Activated CD4-positive, CD25-positive, alpha-beta regulatory T cell treated with anti-CD3 and anti-CD28 coated beads, Interleukin-2, amount 50 U/mL, for 16 hours (primary cell): ENCODE measurements at places on chromosomes 16 and 17.

GRCh38 chr17:77054936-77055335, 85.8 kb upstream of the SEC14L1 start:
- DNase-seq: no peak

DNA sequence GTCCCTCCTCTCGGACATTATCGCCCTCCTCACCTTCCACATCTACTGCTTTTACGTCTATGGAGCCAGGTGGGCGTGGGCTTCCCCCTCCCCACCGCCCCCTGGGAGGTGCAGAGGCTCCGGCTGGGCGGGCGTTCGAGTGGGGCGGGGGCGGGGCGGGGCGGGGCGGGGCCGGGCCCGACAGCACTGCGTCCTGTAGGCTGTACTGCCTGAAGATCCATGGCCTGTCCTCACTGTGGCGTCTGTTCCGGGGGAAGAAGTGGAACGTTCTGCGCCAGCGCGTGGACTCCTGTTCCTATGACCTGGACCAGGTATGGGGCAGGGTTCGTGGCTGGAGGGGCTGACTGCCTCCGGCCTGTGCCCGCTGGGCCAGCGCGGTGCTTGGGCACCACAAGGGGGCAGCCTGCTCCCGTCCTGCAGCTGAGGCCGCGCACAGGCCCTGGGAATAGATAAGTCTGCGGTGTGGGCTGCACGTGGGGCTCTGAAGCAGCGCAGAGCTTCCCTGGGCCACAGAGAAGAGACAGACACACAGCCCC, 9.2 kb downstream of the PIGQ start:
- no peak for DNase-seq

GRCh38 chr16:24988593-24989338, 26.4 kb downstream of the ARHGAP17 start:
- DNase-seq: no peak

DNA sequence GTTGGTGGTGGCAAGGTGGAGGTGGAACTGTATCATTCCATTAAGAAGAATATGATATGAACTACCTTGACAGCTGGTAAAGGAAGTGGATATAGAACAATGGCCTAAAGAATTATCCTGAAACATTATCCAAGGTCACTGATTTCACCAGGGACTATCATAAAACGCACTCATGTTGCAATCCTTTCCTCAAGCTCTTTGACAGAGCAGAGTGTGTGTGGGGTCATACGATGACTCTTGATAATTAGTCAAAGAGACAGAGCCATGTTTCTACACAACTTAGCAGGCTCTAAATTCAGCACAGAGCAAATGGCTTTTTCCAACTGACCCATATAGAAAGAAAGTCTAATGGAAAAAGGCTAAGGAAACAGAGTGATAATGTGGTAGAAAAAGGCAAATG, 126.4 kb upstream of the ANKFN1 start:
- no peak for DNase-seq

GRCh38 chr16:55116165-55116920, 185.7 kb downstream of the IRX5 start:
- DNase-seq: no peak

GRCh38 chr17:27975146-27976011, 67.1 kb upstream of the NLK start:
- no peak for DNase-seq

DNA sequence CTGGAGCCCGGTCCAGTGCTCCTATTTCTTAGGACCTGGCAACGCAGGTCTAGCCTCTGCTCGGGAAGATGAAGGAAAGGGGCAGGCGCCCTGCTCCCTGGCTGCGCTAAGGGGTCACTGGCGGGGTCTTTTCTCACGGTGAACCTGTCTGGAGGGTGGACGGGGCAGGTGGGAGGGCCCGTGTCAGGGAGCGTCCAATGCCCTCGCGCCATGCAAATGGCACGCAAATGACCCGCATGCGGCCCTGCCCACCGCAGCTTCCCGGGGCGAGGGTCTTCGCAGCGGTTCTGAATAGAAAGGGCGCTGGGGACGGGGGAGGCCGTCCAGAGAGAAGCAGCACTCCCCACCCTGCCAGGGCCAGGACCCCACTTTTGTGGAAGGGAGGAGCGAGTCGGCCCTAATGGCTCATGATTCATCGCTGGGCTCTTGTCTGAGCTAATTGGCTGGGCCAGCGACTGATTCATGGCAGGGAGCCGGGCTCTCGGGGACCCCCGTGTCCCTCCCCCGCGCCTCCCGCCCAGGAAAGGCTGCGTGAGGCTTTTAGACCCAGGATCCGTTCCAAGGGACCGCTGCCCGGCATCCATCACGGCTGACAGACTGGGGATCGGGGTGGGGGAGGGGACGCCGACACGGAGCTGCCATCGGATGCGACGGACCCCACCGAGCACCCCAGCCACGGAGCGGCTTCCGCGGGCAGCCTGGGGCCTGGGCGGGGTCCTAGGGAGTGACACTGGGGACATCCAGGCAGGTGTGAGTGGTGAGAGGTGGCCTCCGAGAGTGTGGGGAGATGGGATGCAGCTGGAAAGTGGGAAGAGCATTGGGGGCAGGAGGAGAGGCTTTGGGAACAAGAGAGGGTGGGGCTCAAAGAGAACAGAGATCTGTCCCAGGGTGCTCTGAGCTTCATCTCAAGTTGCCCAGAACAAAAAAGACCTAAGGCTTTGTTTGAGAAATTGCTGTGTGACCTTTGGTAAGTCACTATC, 25.0 kb upstream of the NGFR start:
- DNase-seq: no peak
